Sigmoid colon (tissue), 7 donors: ENCODE measurements at places on chromosomes 12 and 14. TPM values are rescaled to one million over a fixed set of nuclear protein-coding genes. Genes with fewer than 3 reads are reported as not detected.

GNG2 gene
- total RNA-seq, result 29.6 TPM

CPNE6 gene
- not detected for total RNA-seq

STYK1 gene
- total RNA-seq, result 0.54 TPM

KERA gene
- total RNA-seq, result not detected

RNASE4 gene
- 44.0 TPM for total RNA-seq

PABPN1 gene
- total RNA-seq, result 71.5 TPM

RPS6KL1 gene
- 5.6 TPM for total RNA-seq

RD3L gene
- total RNA-seq, result not detected

CNOT2 gene
- 129 TPM for total RNA-seq
